ENCODE measurements at places on chromosomes 7 and 10.

GRCh38 chr7:156927571-156928405, 21.7 kb upstream of the NOM1 start:
- no peak for DNase-seq

- no peak for DNase-seq
Observed at GRCh38 chr10:26378861-26379294, 59.3 kb upstream of the APBB1IP start.

GRCh38 chr10:21570761-21571521, 36.9 kb downstream of the MLLT10 start:
- no peak for DNase-seq

GRCh38 chr10:109987452-109988211, 20.2 kb upstream of the ADD3 start:
- DNase-seq, result peak; percentile 82

GRCh38 chr10:80519936-80520650, 17.6 kb upstream of the SH2D4B start:
- DNase-seq, result no peak

DNA sequence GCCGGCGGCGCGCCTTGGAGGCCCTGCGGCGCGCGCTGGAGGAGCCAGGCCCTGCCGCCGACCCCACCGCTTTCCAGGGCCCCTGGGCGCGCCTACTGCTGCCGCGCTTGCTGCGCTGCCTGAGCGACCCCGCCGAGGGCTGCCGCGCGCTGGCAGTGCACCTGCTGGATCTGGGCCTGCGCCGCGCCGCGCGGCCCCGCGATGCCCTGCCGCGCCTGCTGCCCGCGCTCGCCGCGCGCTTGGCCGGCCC, 280 bp downstream of the DNAAF5 start:
- no peak for DNase-seq

DNA sequence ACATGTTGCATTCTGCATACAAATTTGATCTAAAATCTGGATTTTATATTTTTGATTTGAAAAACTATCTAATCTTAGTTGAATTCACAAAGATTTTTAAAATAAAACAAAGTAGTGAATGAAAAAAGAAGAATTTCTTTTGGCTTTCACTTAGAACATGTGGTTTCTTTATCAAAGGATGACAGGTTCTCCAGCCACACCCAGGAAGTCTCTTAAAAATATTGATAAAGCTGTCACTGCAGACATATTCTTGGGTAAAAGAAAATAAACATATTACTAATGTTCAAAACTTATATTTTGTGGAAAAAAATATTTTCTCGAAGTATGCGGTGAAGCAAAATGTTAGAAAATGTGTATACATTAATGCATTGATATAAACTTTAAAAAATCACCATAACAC, 44.3 kb downstream of the ARL4A start:
- no peak for DNase-seq

- DNase-seq, result no peak
Observed at GRCh38 chr10:108421266-108421665, 1256.8 kb upstream of the SORCS1 start.

DNA sequence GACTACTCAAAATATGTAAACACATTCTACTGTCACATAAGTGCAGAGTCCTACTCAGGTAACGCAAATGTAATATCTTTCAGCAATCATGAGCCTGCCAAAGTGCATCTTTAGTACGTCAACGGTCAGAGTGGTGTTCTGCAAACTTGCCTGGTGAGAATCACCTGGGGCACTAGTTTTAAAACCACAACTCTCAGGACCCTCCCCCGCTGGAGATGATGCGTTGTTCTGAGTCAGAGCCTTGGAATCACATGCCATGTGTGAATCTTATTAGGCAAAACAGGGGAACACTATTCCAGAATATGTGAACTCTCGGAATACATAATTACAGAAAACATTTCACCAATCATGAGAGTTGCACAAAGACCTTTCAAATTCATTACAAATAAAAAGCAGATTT, 115.7 kb downstream of the TPK1 start:
- DNase-seq, result no peak

GRCh38 chr10:16941870-16942269, 124.6 kb upstream of the RSU1 start:
- no peak for DNase-seq

GRCh38 chr7:141333459-141333858, 217.8 kb upstream of the AGK start:
- no peak for DNase-seq

GRCh38 chr7:20197837-20198236, 19.3 kb downstream of the MACC1 start:
- no peak for DNase-seq

GRCh38 chr10:33114451-33114952, 156.5 kb upstream of the ITGB1 start:
- peak; percentile 59 for DNase-seq

- peak; percentile 25 for DNase-seq
Observed at GRCh38 chr7:16627236-16627635, 18.3 kb downstream of the ANKMY2 start.

DNA sequence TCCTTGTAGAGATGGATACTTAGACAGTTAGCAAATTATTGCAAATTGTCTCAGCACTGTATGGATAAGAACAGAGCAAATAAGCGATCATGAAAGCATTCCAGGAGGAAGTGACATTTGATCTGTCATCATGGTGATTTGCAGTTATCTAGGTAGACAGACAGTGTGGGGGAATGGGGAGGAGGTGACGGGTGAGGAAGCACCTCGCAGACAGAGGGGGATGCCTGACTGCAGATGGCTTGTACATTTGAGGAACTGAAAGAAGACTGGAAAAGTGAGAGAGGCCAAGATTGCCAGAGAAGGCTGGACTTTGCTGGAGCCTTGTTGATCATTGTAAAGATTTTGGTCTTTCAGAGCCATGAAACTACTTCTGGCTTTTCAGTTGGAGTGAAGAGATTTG, 318.2 kb upstream of the CELF2 start:
- DNase-seq, result no peak

DNA sequence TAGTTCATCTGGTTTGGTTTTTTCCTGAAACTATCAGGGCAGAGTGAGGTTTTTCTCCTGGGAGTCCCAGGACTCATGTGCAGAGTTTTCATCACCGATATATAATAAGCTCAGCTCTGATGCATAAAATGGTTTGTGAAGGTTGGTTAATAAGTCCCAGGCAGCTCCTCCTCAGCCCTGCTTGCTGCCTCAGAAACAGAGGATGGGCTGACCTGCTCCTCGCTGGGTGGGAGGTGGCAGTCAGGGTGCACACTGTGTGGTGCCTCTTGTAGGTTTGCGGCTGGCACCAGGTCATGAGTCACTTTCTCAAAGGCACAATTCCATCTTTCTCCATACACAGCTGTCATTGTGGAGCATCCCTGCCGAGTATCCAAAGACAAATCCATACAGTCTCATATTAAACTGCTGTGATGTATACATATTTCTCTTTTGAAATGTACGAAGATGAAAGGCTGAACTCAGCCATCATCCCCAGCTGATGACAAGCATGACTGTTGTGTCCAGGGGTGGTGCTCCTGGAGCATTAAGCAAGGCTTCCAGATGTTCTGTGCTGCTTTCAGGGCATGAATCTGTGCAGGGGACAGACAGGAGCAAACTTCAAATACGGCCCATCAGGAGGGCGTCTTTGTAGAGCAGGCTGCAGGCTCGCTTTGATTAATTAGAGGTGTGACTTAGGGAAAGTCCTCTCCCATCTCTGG, 125.7 kb upstream of the NPS start:
- DNase-seq, result no peak

DNA sequence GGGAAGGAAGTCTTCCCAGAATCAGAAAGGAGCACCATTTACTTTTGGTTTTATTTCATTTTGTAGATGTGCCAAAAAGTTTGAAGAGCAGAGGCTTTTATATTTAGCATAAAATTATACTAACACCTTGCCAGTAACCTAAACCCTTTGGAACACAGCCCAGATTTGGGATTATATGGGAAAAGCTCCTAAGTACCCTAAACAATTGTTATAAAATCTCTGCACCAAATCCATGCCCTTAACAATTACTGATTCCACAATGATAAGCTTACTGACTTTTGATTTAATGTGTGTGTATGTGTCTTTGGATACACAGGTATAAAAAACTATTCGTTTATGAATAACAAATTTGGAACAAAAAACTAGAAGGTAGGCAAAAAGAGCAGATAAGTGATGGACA, 39.0 kb upstream of the TMEM229A start:
- DNase-seq, result no peak

GRCh38 chr7:132004529-132004928, 448.1 kb upstream of the PODXL start:
- peak; percentile 71 for DNase-seq

Data from GM03348 (cell line).